ENCODE measurements at places on chromosomes 2 and 18.

- DNase-seq, result no peak
Observed at GRCh38 chr2:11579867-11580659, 46.2 kb downstream of the GREB1 start.

- DNase-seq, result no peak
Observed at GRCh38 chr2:104434318-104434792, 419.6 kb upstream of the POU3F3 start.

- DNase-seq, result no peak
Observed at GRCh38 chr2:179983250-179983932, 23.7 kb downstream of the CWC22 start.

DNA sequence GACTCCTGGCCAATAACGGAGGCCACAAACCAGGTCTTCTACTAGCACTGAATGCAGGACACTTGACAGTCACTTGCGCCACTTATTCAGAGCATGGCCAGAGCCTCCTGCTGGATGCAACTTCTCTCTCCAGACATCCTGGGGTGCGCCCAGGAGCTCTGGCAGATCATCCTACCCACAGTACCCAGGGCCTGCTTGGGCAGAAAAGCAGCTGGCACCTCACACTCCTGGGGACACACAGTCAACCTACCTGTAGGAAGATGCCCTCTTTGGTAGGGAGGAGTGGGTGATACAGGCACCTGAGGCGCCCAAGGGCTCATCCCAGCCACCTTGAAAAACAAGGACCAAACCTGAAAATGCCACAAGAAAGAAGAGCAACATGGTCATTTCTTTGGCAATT, 13.3 kb downstream of the GALNT14 start:
- no peak for DNase-seq

GRCh38 chr18:64974391-64975125, 776.3 kb upstream of the CDH7 start:
- DNase-seq, result no peak

- no peak for DNase-seq
Observed at GRCh38 chr2:126579868-126580267, 76.1 kb upstream of the GYPC start.

- DNase-seq, result no peak
Observed at GRCh38 chr18:41936471-41937134, 18.4 kb upstream of the PIK3C3 start.

- no peak for DNase-seq
Observed at GRCh38 chr2:74293191-74293991, 49.8 kb downstream of the SLC4A5 start.

DNA sequence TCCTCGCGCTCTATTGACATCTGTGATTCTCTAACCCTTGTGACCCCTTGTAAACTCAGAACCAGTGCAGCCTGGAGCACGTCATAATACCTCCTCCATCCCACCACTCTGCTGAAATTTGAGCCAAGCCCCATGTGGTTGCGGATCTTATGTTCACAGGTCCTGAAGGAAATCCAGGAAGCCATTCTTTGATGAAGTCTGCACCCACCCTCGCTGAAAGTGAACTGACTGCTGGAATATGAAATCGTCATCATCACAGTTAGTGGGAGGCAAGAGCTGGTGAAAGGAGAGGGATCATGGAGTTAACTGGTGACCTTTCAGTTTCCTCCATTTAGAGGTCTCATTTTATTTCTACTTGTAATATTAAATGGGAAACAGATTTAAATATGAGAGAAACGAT, 21.6 kb downstream of the ZEB2 start:
- no peak for DNase-seq

All from amniotic stem cell (primary cell).